ENCODE measurements at places on chromosomes 6 and 20.

DNA sequence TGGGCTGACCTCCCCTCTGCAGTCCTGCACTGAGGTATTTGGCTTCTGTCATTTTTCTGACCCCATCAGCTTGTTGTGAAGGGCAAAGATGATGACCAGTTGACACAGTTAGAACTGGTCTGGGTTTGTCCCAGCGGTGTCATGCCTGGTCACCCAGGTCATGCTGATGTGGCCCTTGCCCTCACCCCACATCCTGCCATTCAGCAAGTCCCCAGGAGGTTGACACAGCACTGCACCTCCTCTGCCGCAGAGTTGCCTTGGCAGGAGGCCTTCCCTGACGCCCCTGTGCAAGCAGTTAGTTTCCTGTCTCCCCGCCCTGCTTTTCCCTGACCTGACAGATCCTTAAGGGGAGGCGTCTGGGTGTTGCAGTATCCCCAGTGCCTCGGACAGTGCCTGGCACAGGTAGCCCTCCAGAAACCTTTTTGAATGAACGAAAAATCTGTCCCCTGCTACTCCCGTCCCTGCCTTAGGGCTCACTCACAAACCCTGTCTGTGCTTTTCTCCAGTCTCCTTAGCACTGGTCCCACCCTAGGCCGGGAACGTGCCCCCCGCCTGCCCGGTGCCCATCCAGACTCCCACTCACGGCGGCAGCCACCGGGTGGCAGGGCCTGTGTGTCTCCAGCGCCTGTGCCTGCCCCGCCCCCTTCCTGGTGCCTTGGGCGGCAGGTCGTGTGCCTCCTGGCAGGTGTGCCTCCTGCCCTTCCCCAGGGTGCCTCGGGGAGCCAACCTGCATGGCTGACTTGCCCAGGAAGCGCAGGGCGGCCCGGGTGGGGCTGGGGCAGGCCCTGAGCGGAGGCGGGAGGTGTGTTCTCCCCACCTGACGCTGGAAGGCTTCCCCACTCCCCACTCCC lies 146.3 kb upstream of the RNF24 start:
- peak; percentile 26 for DNase-seq

DNA sequence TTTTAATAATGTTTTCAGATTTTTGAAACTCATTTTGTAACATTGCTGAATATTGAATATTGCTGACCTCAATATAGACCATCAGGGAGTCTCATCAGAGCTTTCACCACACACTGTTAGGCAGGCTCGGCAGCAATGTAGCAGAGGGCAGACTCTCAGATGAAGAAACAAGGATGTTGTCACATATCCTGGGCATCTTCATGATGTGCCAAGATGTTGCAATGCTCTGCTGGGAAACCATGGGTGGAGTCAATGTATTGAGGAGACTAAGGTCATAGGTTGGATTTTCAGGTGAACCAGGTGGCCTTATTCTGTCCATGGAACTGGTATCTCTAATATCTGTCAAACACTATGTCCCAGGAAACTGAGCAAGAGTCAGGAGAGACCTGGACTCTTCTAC lies 27.3 kb downstream of the NR2E1 start:
- DNase-seq = no peak

DNA sequence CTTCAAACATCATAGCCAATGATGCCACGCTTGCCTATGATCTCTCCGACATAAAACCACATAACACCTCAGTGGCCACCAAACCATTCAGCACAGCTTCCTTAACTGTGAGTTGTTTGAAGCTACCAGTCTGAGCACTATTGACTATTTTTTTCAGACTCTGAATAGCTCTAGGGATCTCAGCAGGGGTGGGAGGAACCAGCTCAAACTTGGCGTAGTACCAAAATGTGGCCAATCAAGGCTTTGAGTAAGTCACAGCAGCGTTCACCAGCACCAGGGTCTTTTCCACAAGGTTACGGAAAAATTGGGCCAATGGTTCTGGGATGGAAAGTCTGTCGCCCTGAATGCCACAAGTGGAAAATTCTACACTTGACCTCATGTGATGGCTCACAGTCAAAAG lies 70.6 kb downstream of the SMPDL3A start:
- no peak for DNase-seq

- DNase-seq = no peak
Observed at GRCh38 chr6:18110162-18110561, 12.3 kb downstream of the NHLRC1 start.

DNA sequence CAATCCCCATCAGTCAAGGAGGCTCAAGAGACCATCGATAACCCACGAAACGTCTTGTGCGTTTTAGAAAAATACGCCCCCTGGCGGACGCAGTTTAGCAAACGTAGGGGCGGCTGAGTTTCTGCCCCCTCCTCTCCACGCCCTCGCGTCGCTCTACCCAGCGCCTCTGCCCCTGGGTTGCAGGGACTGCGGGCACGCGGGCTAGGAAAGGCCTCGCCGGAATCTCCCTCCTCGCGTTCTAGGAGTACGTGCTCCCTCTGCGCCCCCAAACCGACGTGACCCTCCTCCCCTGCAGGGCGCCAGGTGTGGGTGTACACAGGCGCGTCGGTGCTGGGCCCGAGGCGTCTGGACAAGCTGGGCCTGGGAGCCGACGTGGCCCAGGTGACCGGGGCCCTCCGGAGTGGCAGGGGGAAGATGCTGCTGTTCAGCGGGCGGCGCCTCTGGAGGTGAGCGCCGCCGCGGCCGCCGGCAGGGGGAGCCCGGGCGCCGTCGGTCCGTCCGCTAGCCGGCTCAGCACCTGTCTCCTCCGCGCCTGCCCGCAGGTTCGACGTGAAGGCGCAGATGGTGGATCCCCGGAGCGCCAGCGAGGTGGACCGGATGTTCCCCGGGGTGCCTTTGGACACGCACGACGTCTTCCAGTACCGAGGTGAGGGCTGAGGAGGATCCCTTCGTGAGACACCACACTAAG lies 5.3 kb downstream of the MMP9 start:
- DNase-seq = peak; percentile 77

DNA sequence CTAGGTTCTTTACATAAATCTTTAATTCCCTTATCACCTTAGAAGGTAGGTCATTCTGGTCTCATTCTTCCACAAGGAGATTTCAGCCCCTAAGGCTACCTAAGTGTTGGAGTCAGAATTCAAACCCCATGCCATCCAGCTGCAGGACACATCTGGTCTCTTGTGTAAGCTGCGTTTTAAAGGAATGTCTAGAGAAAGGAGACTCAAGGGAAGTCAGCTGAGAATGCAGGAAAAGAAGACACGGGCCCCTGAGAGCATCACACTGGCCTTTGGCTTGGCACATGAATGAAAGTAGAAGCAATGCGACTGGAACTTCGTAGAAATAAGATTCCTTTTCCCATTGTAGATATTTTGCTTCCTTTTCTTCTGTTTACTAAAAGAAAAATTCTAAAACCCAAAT lies 76.7 kb upstream of the SYNJ2 start:
- no peak for DNase-seq

- DNase-seq = no peak
Observed at GRCh38 chr20:22338140-22338708, 246.1 kb downstream of the FOXA2 start.

Data from stimulated activated naive CD8-positive, alpha-beta T cell treated with anti-CD3 and anti-CD28 coated beads, Interleukin-15, amount 100 ng/mL, for 72 hours (primary cell).